ENCODE measurements at places on chromosomes 2 and 18.

DNA sequence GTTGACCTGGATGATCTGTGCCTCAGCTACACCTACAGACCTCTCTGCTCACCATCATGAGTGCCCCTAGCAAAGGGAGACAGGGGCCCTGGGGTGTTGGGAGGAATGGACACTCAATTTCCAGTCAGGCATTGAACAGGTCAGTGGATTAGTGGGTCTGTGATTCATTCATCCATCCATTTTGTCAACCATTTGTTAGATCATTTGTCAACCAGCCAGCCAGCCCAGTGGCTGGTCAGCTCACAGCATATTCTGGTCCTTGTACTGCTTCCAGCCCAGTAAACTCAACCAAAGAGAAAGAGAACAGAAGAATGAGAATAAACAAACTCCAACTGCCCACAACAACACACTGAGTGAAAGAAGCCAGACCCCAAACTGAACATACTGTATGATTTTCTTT, 4.6 kb upstream of the KLF11 start:
- no peak for DNase-seq

- DNase-seq: no peak
These were observed 1.6 kb downstream of the TMEM185B start for GRCh38 chr2:120221616-120222015.

DNA sequence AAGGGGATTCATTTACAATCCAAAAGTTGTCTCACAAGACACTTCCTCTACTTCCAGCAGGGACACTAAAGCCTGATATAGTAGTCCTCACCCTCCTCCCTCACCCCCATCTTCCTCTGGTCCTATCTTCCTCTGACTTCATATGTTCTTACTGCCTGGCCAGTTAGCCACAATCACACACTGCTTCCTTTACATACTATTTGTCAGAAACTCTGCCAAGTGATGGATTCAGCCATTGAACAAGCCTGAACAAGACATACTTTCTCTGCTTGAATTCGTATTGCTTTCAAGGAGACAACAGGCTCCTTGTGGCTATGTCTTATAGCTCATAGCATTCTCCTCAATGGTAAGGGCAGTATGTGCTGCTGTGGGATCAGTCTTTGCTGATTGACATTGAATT, 672.2 kb downstream of the BCL11A start:
- DNase-seq: no peak

DNA sequence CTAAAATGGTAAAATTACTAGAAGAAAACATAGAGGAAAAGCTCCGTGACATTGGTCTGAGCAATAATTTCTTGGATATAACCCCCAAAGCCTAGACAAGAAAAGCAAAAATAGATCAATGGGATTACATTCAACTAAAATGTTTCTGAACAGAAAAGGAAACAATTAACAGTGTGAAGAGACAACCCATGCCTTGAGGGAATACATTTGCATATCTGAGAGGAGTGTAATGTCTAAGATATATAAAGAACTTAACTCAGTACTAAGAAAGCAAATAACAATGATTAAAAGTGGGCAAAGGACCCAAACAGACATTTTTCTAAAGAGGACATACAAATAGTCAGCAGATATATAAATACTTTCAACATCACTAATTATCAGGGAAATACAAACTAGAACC, 206.2 kb downstream of the VAPA start:
- DNase-seq: no peak

DNA sequence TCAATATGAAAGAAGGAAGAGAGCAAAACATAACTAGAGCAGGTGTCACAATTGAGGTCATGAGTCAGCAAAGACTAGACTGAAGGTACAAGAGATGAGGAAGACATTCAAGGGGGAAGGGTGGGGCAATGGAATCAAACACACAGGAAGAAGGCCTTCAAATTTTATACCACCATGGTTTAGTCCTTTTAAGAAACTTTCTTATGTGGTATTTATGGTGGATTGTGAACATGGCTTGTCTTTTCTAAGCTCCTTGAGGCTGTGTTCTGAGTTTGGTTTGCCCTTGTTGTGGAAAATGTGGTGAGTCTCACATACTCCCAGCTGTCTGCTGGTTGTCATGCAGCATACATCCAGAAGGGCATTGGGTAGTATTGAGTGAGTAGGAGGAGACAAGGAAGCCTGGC, 62.1 kb downstream of the NABP1 start:
- DNase-seq: no peak

DNA sequence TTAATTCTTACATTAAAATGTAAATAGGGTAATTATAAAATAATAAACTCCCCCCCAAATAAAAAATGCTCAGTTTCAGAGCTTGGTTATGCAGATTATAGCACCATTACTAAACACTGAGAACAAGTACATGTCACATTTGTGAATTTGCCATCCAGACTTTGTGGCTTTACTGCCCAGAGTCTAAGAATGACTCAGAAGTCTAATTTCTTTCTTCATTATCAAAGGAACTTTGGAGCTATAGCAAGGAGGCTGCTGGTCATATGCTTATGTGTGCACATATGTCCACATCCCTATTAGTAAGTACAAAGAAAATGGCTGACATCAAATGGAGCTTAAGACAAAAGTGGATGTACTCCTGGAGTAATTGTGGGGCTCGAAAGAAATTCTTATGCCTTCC, 248.5 kb upstream of the SESTD1 start:
- DNase-seq: no peak
